ENCODE measurements at places on chromosomes 6 and 20.

DNA sequence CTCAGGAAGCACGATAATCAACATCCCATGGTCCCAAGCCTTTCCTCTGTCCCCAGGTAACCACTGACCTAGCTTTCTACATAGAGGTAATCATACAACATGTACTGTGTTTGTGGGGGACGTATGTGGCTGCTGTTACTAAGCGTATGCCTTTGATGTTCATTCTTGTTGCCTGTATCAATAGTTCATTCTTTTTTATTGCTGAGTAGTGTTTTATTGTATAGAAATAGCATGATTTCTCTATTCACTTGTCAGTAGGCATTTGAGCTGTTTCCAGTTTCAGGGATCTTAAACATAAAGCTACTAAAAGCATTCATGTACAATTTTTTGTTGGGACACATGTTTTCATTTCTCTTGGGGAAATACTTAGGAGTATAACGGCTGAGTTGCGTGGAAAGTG, 185.4 kb downstream of the PACRG start:
- no peak for DNase-seq

DNA sequence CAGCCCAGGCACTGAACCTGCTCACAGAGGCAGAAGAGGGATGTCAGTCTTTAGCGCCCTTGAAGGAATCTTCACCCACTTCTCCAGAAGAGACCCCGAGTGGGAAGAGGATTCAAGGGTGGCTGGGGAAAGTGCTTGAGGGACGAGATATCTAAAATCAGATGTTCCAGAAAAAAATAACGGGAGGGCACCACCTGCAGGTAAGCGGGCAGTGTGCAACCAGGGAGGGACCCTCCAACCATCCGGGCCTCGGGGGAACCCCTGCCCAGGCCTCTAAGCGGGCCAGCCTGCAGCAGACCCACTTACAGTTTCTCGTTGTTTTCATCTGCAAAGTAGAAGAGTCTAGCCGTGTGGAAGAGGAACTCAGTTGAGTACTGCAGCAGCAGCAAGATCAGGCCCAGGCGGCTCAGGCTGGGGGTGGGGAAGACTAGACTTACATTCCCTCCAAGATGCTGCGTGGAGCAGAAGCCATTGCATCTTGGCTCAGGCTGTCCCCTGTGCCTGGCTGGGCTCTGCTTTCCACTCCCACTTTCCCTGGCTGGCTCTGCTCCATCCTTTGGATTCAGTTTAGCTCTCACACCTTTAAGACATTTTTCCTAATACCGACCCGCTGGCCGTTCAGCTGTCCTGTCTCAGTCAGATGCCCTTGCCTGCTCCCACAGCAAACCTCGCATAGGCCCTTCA, 71.0 kb downstream of the TRAM2 start:
- DNase-seq = no peak

- peak; percentile 99 for DNase-seq
Observed at GRCh38 chr20:31695849-31696804, 26.5 kb downstream of the BCL2L1 start.

DNA sequence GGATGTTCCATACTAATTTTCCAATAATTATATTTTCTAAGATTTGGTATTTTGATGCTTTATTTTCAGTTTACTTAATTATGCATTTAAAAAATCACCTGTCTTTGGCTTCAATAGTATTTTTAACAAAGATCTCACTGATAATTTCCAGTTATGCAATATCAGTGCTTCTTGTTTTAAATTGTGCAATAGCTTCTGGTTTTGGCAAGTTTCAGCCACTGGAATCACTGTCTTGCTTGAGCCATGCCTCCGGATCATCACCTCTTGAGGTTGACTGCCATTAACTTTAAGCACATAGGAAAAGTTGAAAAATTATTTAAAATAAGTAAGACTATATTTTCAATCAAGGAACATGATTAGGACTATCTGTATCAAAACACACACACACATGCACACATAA, 1242.1 kb downstream of the HACE1 start:
- DNase-seq = no peak

GRCh38 chr20:46974669-46975434, 80.2 kb downstream of the EYA2 start:
- DNase-seq = no peak

DNA sequence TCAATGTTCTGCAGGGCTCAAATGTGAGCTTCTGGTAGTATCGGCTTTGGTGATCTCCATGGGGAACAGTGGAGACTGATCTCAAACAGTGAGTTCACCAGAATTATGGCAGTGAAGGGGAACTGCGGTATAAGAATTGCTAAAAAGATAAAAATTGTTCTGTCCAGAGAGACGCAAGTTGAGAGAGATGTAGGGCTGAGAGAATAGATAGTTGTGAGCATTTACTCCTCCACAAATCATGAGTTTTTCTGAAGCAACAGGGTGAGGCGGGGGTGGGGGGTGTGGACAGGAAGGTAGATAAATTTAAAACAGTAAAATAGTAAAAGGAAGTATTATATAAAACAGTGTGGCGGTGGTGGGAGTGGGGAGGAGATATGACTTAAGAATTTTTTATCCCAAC, 98.6 kb upstream of the NEDD9 start:
- no peak for DNase-seq

DNA sequence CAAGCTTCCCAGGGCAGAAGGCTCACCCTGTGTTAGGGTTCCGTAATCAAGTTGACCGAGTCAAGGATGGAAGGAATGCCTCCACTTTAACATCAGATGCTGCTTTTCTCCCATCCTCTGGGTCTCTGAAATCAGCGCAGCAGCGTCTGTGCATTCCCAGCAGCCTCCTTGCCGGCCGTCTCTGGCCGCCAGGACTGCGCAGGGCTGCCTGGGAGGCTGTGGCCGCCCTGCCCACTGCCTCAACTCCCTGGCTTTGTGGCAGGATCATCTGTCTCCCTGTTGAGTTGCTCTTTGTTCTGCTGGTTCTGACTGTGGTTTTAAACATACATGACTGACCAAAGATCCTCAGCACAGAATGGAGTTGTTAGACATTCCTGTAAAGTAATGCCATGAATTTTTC, 56.5 kb downstream of the DLL1 start:
- DNase-seq = no peak

GRCh38 chr20:23358923-23359593, 2.9 kb upstream of the GZF1 start:
- no peak for DNase-seq

GRCh38 chr20:2005359-2005758, 11.5 kb upstream of the PDYN start:
- DNase-seq = peak; percentile 16

GRCh38 chr6:36594816-36595643, 868 bp downstream of the SRSF3 start:
- DNase-seq = peak; percentile 72

GRCh38 chr6:45892696-45893245, 122.9 kb downstream of the CLIC5 start:
- no peak for DNase-seq

DNA sequence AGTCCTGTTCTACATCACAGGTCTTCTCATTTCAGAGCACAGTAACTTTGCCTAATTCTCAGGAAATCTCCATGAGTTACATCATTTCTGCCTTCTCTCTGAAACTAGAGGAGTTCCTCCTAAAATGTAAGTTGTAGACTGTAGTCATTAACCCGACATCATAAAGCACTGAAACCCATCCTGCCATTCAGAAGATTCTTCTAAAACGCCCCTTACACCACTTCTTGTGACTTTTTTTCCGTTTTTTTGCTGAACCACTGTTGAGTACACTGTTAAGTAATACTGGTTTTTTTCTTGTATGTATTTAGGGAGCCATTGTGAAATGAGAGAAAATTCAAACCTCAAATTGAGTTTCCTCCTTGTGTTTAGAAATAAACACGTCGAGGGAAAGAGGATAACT, 117.3 kb downstream of the MAP3K4 start:
- no peak for DNase-seq

- DNase-seq = peak; percentile 79
Observed at GRCh38 chr6:133341607-133342158, 100.5 kb downstream of the EYA4 start.

- no peak for DNase-seq
Observed at GRCh38 chr6:382883-383810, 8.4 kb upstream of the IRF4 start.

- DNase-seq = no peak
Observed at GRCh38 chr6:29675561-29675960, 5.4 kb downstream of the ZFP57 start.

DNA sequence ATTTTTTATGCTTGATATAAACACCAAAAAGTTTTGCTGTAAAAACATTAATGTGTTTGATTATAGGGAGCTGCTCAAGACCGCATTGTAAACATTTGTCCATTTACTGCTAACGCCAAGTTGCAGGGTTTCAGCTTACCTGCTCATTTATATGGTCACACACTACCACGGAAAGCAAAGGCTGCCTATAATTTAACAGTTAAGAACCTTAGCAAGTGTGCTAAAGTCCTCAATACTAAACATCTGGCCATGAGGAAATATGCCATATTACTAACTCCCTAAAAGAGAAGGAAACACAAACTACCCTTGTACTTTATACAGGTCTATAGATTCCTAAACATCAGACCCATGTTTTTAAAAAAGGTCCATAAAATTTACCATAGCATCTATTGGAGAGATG, 129.5 kb downstream of the ASCC3 start:
- DNase-seq = no peak

GRCh38 chr6:87376643-87377042, 31.1 kb upstream of the CFAP206 start:
- no peak for DNase-seq

DNA sequence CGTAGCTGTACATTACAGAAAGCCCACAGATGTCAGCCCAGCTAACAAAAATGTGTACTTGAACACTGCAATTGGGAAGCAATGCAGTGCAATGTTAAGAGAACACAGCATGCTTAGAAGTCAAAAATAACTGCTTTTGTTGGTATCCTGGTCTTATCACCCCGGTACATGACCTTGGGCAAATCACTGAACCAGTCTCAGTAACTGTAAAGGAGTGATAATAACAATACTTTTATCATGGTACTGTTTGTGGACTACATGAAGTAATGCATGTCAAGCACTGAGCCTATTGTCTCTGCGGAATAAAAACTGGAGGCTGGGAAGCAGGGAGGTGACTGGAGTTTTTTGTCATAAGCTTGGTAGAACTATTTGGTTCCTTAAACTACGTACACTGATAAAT, 44.7 kb upstream of the SPDEF start:
- DNase-seq = no peak

DNA sequence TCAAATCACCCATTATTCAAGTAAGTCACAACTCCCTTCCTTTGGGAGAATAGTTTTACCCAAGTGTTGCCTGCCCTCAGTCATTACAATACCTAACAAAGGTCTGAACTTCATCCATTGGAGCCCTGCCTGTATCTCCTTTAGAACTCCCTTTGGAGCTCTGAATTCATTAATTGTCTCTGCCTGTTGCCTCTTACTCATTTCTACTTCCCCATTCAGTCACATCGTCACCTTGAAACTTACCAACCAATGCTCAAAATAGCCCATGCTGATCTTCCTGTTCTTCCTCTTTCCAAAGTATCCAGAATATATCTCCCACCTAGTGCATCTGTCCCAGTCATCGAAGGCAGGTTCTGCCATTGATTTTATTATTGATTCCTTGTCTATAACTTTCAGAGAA, 120.7 kb upstream of the ADGRF1 start:
- DNase-seq = no peak

- no peak for DNase-seq
Observed at GRCh38 chr6:92822222-92822621, 597.1 kb downstream of the EPHA7 start.

- DNase-seq = peak; percentile 30
Observed at GRCh38 chr6:156167016-156167624, 610.1 kb upstream of the ARID1B start.

- no peak for DNase-seq
Observed at GRCh38 chr20:39259010-39259803, 297.1 kb downstream of the DHX35 start.

DNA sequence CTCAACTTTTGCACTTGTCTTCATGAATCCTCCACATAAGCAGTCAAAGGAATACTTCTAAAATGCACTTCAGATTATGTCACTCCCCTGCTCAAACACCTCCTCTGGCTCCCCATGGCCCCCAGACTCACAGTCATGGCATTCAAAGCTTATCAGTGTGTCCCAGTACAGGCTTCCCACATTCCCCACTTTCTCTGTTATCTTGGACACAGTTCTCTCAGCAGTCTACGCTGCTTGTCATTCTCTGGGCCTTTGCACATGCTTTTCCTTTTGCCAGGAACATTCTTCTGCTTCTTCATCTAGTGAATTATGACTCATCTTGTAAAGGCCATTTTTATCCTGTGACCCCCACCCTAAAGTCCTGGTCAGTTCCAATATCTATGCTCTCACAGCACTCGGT, 31.8 kb downstream of the SLC13A3 start:
- no peak for DNase-seq

DNA sequence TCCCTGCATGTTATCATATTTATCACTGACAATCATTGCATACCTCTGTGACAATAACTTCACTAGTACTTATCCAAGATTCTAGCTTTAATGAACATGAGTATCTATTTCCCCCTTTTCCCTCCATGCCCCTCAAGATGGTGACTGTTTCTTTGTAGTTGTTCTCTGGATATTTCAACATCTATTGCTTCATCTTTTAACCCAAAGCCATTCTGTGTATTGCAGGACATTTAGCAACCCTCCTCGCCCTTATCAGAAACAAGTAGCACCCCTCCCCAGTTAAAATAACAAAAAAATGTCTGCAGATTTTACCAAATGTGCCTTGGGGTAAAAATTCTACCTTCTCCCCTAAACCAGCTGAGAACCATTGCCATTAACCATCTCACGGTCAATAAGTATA, 979.8 kb upstream of the MANEA start:
- no peak for DNase-seq

- DNase-seq = no peak
Observed at GRCh38 chr6:17938901-17939300, 48.5 kb downstream of the KIF13A start.

DNA sequence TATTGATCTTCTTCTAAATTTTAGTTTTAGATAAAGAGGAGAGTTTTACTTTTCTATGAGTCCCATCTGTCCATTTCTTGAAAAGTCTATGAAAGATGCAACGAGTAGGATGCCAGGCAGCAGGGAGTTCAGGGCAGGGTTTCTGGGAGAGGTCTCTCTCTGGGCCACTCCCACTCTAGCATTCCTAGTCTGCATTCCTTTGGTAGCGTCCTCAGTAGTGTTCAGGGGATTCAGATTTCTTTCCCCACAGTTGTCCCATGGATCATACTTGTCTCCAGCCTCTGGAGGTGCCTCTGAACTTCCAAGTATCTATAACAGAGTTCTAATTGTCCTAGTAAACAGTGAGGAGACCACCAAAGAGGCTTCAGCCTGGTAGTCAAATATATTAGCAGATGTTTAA, 225.3 kb downstream of the RIMS1 start:
- no peak for DNase-seq

DNA sequence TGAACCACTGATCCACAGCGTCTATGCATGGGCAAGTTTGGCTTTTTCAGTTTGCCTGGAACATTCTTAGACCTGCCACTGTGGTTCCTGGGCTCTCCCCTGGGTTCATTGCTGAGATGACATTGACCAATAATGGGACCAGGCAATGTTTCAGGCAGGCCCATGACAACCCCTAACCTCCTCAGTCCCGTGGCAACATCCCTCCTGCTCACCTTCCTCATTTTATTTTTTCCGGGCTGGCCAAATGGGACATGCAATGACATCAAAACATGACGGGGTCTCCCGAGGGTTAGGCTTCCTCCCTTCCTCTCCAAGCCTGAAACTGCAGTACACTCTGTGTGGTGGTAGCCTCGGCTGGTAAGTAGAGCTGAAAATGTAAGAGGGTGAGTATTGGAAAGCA, 234.0 kb upstream of the RREB1 start:
- DNase-seq = no peak

GRCh38 chr20:6956574-6956973, 189.1 kb downstream of the BMP2 start:
- peak; percentile 75 for DNase-seq

Data from M059J (cell line).